ENCODE measurements at places on chromosomes 2 and 18.

DNA sequence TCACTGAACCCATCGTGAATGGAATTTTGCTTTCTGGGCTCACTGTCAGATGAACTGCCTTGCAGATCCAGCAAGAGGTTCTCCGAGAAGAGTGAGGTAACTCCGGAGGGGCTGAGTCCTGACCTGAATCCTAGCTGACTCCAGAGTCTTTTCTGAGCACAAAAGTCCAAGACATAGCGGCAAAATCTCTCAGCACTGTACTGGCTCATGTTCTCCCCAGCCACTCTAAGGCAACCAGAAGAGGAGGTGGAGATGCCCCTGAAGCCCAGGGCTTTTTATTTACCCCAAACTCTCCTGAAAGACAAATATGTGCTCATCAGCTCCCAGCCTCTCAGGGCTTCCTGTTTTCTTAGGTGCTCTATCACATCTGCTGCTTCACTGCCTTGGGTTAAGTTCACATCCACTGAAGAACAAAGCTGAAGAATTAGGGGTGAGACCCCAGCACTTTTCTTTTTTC lies 221.8 kb downstream of the MREG start:
- DNase-seq: no peak

DNA sequence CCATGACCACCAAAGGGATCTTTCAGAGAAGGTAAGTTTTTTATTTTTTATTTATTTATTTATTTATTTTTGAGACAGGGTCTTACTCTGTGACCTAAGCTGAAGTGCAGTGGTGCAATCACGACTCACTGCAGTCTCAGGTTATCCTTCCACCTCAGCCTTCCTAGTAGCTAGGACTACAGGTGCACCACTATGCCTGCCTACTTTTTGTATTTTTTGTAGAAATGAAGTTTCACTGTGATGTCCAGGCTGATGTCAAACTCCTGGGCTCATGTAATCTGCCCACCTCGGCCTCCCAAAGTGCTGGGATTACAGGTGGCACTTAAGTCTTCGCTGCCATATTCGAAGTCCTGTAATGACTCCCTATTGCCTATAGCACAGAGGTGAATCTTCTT lies 342.5 kb downstream of the CYRIA start:
- no peak for DNase-seq

GRCh38 chr18:32881009-32881408 lies 108.2 kb upstream of the KLHL14 start:
- no peak for DNase-seq

DNA sequence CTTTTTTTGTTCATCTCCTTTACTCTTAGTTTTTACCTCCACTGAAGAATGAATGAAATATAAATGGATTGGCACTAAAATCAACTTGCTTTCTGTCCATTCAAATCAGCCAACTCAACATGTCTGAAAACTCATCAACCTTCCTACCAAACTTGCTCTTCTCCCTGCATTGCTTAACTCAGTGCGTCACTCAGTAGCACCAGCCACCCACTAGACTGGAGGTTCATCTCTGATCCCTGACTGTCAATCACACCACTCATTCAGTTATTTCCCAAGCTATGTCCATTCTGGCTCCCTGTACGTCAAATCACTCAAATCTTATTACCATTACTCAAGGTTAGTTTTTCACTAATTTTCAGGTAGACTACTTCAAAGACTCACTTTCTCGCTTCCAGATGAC lies 75.2 kb upstream of the RBMS1 start:
- DNase-seq: no peak

- no peak for DNase-seq
Measured at GRCh38 chr2:30756051-30756719, 51.1 kb downstream of the CAPN13 start.

DNA sequence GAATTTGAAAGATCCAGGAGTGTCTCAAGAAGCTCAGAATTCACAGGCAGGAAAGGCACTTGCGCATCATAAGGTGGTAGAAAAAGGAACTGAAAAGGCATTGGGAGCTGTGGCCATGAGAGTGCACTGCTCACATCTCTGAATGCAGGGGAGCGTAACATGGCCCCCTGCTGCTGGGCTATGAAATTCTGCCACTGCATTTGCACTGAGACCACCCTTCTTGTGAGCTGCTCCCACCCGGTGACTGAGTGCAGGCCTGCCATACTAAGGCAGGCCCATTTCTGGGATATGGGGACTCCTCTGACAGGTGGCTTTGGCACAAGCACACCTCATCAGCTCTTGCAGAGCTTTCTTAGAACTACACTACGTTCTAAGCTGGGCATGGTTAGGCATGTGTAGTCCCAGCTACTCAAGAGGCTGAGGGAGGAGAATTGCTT lies 25.3 kb upstream of the STARD7 start:
- DNase-seq: peak; percentile 64

- no peak for DNase-seq
Measured at GRCh38 chr2:239948100-239948881, 76.9 kb downstream of the NDUFA10 start.

- DNase-seq: no peak
Measured at GRCh38 chr2:41940745-41941063, 107.1 kb upstream of the PKDCC start.

- no peak for DNase-seq
Measured at GRCh38 chr2:108604196-108604595, 69.9 kb downstream of the LIMS1 start.

GRCh38 chr2:45836316-45836715 lies 184.8 kb downstream of the PRKCE start:
- DNase-seq: peak; percentile 64

DNA sequence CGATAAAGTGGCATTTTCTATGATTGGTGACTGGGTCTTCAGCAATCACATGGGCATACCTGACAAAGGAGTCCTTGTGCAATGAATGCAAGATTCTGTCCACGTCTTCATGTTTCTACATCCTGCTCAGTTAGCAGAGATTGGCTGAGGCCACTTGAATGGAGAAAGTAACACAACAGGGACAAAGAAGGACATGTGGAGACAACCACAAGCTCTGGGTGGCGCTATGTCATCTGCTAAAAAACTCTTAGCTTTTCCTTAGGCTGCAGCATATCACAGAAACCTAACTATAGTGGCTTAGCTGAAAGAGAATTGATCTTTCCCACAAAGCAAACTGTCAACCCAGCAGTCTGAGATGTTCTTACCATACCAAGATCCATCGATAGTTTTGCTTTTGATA lies 1109.7 kb downstream of the SOCS6 start:
- no peak for DNase-seq

DNA sequence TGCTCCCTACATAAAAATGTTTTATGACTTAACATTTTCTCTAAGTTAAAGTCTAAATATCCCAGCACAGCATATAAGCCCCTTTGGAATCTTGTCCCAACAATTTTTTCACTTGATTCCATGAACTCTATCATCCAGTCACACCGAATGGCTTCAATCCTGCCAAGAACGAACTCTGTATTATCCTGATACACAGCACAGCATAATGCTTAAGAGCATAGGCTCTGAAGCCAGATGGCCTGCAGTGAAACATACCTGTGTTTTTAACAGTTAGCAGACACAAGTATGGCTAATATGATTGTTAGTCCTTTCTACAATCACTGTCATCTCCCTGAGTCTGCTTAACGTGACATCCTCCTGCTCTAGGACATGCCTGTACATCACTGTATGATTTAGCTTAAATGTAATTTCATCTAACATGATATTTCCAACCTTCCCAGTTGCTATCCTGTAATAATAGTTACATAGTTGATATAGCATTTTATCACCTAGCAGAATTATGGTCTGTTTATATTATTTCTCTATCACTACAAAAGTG lies 669.5 kb downstream of the ERBB4 start:
- DNase-seq: no peak

DNA sequence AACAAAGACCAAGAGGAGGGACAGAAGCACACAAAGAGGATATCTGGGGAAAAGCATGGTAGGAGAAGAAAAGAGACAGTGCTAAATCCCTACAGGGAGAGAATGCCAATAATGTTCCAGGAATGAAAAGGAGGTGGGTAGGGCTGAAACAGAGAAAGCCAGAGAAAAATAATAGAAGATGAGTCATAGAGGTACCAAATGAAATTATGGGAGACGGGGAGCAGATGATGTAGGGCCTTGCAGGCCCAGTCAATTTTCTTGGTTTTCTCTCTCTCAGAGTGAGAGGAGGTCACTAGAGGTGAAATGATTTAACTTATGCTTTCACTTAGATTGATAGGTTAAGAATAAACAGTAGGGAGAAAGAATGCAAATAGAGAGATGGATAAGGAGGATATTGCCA lies 61.5 kb downstream of the RPRM start:
- DNase-seq: no peak

DNA sequence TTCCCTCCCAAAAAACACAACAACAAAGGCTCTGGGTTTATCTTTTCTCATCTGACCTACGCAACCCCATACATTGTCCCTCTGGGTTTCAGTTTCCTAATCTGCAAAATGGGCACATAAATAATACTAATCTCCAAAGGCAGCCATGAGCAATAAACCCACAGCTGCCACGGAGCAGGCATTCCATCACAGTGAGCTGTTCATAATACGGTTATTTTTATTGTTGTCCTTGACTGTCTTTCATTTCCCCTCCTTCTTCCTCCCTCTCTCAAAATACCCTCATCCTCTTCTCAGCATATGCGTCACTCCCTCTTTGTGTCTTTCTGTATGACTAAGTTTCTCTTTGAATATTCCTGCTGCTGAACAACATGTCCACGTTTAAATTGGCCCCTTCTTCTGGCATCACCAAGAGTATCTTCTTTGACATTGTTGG lies 129.8 kb upstream of the CAB39 start:
- peak; percentile 76 for DNase-seq

- DNase-seq: no peak
Measured at GRCh38 chr2:40113997-40114396, 334.9 kb upstream of the THUMPD2 start.

DNA sequence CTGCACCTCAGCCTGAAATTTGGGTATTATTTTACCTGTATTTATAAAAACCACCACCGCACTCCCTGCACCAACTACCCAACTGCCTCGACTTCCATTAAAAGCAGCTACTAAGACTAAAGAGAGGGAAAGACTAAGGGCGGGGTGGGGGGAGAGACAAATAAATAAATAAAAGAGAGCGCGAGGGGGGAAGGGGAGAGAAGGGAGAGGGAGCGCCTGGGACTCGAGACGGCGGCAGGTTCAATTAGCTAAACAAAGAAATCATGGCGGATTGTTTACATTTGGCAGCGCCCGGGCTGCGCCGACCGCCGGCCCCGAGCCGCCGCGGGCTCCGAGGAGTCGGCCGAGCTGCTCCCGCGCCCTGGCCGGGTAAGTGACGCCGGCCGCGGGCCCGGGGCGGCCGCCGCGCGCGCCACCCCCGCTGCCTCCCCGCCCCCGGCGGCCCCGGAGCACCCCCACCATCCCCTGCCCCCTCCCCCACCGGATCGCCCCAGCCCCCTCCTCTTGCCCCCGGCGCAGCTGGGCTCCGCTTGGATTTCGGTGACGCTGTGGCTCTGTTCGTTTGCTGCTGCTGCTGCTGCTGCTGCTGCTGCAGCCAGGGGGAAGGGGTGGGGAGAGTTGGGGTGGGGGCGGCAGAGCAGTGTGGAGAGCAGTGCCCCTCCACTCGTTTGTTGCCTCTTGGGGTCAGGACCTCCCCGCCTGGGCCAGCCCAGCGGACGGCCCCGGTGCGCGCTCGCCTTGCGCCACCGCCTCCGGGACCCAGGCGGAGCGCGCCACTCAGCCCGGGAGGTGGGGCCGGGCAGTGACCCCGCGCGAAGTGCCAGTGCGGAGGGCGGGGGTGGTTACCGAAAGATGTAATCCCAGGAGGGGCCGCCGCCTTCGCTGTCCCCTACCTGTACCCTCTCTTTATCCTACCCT lies 187.2 kb upstream of the FANCL start:
- DNase-seq: peak; percentile 28

DNA sequence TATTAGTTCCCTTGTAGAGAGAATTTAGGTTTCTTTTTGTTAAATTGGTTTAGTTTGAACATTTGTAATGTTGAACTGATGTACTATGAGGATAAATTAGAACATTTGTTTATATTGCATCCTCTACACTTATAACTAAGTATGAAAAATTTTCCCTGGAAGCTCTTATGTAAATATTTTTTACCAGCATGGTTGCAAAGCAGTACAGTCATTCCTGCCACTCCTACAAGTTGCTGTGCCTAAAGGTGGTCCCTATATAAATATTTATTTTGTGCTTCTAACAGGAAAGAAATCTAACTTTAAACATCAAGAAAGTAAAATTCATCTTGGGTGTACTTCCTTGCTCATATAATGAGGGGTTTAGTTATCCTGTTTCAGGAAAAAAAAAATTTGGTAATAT lies 14.2 kb downstream of the TWSG1 start:
- DNase-seq: no peak

DNA sequence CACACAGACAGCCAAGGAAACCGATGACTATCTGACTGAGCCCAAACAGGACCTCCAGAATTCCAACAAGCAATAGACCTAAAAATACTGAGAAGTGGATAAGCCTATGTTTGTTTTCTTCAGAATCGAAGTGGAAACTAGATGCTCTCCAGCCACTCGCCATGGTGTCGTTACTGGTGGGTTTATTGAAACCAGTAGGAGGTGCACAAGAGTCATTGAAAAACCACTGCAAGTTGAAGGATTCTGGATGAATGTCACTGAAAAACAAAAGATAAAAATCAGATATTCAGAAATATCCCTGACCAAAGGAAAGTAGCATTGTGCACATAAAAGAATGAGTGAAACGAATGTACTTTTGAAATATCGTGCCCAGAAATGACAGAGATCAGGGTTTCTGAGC lies 15.3 kb downstream of the TM4SF20 start:
- DNase-seq: no peak

GRCh38 chr2:46002507-46002883 lies 294.7 kb upstream of the EPAS1 start:
- no peak for DNase-seq

DNA sequence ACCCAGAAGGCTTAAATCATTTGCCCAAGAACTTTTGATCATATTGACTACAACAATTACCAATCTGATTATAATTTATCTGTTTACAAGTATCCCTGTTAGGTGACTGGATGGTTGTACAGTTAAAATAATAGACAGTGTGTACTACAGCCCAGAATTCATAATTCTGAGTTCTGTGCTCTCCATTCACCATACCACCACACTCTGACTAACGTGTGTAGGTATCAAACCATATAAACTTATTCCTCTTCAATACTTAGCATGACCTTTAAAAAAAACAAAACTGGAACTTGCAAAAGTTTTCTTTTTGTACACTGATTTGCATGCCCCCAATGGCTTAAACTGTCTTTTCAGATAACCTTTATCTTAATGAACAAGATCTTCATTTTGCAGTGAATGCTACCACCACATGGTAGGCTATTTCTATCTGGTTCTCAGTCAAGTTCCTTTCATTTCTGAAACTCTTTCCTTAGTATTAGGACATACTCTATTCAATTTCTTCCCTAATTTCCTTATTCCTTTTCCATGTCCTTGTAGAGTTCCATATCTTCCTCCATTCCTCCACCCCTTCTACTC lies 50.9 kb downstream of the SOS1 start:
- DNase-seq: no peak

DNA sequence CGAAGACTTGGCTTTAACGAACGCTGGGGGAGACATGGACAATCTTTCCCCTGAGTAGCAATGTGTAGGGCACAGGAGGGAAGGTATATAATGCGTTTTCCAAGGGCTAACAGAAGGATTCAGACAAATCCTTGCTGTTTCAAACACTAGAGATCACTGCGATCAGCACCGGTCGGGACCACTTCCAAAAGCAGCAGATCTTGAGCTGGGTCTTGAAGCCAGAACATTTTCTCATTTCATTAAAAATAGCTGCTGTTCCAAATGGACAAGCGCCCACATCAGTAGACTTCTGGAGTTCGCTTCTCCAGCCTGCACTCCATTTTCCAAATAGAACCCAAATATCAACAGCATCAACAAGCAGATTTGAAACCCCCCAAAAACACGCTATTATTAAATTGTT lies 65.1 kb upstream of the MAPRE2 start:
- no peak for DNase-seq

All from GM06990 (cell line).